NCI-H1417 treated with DMSO at 0.1 percent for 48 hours (cell line): ENCODE measurements at places on chromosomes 16 and 17.

DNA sequence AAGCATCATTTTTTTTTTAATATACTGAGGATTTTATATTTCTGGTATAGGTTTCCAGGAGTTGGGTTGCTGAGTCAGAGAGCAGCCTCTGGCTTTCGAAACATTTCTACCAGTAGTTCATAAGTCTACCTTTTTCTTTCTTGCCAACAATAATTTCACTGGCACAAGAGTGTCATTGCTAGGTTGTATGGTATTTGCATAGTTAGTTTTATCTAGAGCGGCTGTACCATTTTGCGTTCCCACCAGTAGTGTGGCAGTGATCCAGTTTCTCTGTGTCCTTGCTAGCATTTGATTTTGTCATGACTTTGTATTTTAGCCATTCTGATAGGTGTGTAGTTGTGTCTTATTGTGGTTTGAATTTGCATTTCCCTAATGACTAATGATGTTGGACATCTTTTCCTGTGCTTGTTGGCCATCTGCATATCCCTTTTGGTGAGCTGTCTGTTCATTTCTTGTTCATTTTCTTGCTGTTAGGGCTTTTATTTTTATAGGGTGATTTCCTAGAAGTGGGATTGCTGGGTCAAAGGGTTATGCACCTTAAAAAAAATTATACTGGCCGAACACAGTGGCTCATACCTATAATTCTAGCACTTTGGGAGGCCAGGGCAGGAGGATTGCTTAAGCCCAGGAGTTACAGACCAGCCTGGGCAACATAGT is 39.9 kb downstream of the SNX29 start:
- DNase-seq = no peak

DNA sequence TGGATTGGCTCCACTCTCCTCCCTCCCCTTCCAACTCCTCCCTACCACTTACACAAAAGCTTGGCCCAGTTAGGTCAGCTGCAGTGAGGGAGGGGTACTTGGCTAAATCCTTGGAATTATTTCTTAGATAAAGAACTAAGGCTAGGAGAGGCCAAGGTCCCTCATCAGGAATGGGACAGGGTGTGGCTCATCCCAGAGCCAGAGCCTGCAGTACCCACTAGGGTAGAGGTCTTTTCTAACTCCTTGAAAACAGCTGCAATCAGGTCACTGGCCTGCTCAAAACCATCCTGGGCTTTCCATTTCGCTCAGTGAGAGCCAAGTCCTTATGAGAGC is 1.9 kb upstream of the SLC46A1 start:
- DNase-seq = no peak

- no peak for DNase-seq
Observed at GRCh38 chr16:3638916-3639644, 15.4 kb upstream of the DNASE1 start.

GRCh38 chr17:77598241-77598620 is 360.3 kb upstream of the TNRC6C start:
- no peak for DNase-seq

GRCh38 chr17:77546772-77547241 is 406.0 kb downstream of the SEC14L1 start:
- no peak for DNase-seq

GRCh38 chr17:49369089-49369488 is 7.0 kb upstream of the ZNF652 start:
- no peak for DNase-seq

DNA sequence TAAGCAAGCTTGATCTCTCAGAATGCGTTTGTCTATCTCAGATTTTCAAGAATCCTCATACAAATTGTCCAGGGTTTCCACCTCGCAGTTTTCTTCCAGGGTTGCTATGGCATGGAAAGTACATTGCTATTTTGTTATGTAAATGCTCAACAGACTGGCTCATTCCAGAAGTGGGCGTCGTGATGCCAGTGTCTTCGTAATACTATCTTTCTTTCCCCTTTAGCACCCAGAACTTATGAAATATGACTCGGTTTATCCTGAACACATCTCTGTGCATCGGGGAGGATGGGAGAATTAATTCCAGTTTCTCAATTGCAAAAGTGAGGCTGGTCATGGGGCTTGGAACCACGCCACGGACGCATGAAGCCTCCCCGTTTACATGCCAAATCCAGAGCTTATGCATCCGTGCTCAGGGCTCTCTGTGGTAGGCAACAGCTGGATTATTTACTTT is 405.0 kb downstream of the WWOX start:
- no peak for DNase-seq

DNA sequence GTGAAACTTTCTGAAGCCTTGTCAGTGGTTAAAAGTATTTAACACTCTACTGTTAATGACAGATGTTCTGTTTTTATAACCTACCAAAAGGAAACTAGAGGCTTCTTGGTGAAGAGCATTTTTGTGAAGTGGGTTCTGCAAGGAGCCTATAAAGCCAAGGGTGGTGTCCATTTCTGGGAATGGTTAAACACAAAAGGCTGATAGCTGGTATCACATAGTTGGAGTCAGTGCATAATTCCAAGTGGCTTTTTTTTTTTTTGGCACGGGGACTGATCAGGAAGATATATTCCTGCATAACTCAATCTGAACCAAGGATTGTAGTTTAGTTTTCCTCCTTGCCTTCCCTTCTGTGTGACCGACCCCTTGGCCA is 27.6 kb upstream of the KPNB1 start:
- DNase-seq = no peak

GRCh38 chr17:27647765-27648164 is 16.8 kb downstream of the LGALS9 start:
- DNase-seq = no peak

GRCh38 chr17:43216762-43217613 is 5.3 kb downstream of the TMEM106A start:
- no peak for DNase-seq

- no peak for DNase-seq
Observed at GRCh38 chr16:30771726-30772125, 9.6 kb downstream of the RNF40 start.

- DNase-seq = no peak
Observed at GRCh38 chr16:72815348-72816318, 232.3 kb downstream of the ZFHX3 start.

GRCh38 chr16:1530883-1531637 is 2.4 kb upstream of the TMEM204 start:
- DNase-seq = no peak

- no peak for DNase-seq
Observed at GRCh38 chr16:75079346-75079926, 37.1 kb downstream of the LDHD start.

DNA sequence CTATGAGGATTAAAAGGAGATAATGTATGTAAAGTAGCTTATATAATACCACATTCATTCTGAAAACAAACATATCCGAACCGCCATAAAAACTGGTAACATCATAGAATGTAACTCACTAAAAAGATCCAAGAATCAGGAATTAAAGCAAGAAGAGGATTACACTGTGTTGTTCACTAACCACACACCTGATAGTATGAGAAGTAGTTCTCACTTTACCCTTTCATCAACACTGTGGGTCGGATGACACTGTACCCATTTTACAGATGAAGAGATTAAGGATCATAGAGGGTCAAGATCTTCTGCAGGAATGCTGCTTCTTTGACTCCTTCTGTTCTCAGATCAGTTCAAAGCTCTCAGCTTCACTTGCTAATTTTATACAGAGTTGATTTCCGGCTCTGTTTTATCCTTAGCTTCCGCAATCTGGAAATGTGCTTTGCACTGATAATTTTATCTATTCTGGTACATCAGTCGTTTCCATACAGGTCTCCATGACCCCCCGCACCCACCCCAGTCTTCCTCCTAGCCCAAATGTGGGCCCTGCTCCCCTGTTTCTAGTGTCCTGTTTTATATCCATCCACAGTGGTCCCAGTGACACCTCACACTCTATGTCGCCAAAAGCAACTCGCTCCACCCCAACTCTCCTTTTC is 288.6 kb upstream of the CCL2 start:
- no peak for DNase-seq

- no peak for DNase-seq
Observed at GRCh38 chr16:4415538-4416199, 727 bp downstream of the CORO7 start.

GRCh38 chr16:14965328-14965727 is 9.5 kb upstream of the PDXDC1 start:
- no peak for DNase-seq

- no peak for DNase-seq
Observed at GRCh38 chr16:89193576-89194293, 6.6 kb downstream of the SLC22A31 start.
